GM23338 (cell line): ENCODE measurements at places on chromosomes 12 and 14. TPM values are rescaled to one million over a fixed set of nuclear protein-coding genes. Genes with fewer than 3 reads are reported as not detected.

- peak; percentile 97 for DNase-seq
Observed at GRCh38 chr14:54652188-54652587, 85.3 kb downstream of the SAMD4A start.

DNA sequence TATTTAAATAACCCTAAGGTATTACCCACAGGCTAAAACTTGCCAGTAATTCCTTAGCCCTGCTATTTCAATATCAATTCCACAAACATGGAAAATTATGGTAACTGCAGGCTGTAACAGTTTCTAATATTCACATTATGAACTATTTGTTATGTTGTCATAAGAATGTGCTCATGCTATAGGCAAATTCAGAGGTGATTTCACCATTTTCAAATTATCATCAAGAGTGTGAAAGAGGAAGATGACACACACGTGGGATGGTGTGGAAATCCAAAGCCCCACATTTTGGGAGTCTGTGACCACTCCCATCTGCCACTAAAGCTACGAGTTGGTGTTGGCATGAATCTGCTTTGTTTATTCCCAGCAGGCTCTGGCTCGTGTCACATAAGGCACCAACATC is 5.9 kb upstream of the MYO1A start:
- DNase-seq = no peak

DNA sequence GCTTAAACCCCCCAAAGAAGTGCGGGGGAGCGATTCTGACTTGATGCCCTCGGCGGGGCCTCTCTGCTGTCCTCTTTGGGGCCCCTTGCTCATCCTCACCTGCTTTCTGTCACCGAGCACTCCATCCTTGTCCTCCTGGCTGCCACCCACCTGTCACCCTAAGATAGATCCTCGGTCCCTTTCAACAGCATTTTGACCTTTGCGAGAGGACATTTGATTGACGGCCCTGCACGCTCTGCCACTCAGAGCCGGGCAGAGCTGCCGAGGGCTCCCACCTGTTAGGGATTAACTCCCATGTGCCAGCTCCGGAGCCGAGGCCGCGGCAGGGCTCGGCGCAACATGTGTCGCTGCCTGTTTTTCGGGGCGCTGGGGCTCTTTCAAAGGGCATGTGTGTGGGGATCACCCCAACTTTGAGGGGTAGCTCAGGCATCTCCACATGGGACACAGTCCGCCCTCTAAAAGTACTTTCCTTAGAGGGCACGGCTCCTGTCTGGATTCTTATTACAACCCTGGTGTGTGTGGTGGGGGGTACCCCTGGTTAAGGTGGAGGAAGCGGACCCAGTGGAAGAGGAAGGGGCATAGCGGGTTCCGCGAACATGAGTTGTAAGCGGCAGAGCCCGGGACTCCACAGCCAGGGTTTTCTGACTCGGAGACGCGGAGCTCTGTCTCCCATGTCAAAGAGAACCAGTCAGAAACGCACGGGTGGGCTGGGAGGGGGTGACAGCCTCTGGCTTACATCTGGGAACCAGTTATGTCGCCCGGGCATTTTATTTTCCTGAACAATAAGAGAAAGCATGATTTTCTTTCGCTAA is 811 bp upstream of the MEG3 start:
- DNase-seq = no peak

GRCh38 chr14:104859900-104860299 is 5.2 kb upstream of the CEP170B start:
- no peak for DNase-seq

The LBHD2 gene
- total RNA-seq = not detected in 2 replicates

DNA sequence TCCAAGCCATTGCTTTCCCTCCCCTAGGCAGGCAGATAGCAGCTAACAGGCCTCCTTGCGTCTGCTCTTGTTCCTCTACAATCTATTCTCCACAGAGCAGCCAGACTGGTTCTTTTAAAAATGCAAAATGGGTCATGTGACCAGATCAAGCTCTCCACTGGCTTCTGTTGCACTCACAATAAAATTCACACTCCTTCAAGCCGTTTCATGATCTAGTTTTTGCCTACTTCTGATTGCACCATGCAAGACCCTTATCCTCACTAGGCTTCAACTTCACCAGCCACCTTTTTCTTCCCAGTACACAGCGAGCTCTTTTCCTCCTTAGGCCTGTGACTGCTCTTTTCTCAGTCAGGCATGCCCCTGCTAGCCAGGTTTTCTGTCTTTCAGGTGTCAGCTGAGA is 6.1 kb upstream of the KRAS start:
- DNase-seq = peak; percentile 35

DNA sequence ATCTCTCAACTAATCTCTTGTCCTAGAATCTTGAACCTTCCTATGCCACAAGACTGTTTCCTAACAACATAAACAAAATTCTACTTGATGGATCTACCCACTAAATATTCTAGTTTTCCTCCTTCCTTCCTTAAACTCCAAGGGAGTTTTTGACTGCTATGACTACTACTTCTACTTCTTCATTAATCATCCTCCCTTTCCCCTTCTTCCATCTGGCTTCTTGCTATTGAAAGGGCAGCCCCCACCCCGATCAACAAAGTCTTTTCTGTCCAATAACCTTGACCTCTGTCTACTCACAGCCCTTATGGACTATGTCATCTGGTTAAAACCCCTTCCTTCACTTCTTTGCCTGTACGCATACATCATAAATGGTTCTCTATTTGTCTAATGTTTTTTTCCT is 5.6 kb downstream of the LTA4H start:
- DNase-seq = no peak
